ENCODE measurements at places on chromosomes 7 and 10.

GRCh38 chr7:130131964-130132875 lies 61.9 kb downstream of the KLHDC10 start:
- DNase-seq, result no peak

GRCh38 chr10:7922707-7923106 lies 104.4 kb downstream of the TAF3 start:
- DNase-seq, result no peak

- no peak for DNase-seq
These were observed 120.5 kb downstream of the GALNT11 start for GRCh38 chr7:152145853-152146466.

- no peak for DNase-seq
These were observed 243.6 kb upstream of the GRB10 start for GRCh38 chr7:51026341-51026740.

DNA sequence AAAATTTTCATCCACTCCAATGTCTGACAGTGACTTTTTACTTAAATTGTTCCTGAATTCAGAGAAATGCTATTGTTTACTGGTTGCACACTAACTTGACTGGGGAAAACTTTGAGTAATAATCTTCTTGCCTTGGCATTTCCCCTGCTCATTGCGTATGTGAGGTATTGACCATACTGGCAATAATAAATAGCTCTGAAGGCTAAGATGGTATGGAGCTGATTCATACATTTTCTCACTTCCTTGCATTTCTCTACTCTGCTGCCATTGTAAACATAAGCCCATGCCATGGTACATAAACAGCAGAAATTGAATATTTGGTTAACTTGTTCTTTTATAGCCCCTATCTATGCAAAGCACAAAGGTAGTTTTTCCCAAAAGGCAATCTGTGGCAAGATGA lies 290.0 kb downstream of the RNLS start:
- no peak for DNase-seq

DNA sequence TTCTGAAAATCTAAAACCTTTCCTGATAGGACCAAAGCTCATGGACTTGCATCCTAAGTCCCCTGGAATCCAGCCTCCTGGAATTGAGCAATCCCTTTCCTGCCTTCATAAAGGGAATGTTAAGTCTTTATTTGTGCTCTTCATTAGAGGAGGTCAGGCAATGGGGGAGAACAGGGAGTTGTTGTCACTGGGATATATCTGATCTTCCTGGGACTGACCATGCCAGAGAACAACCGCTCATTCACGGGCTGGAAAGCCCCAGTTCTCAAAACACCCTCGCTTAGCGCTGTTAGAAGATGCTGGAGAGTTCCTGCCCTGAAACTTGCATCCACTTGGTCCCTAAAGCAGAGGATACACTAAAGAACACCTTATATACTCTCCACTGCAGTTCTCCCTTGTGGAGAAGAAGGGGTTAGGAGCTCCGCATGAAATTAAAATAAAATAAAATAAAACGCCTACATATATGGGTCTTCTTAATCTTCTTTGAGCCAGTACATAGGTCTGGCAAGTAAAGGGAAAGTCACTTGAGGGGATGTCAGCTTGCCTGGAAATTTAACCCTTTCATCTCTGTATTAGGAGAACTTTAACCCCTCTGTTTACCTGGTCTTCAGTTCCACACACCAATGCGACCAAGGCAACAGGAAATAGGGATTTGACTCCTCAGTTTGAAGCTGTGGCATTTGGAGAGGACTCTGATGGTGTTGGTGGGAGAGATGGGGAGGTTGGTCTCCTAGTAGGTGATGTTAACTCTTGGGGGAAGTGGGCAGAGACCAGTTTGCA lies 1.2 kb downstream of the SORCS1 start:
- no peak for DNase-seq

DNA sequence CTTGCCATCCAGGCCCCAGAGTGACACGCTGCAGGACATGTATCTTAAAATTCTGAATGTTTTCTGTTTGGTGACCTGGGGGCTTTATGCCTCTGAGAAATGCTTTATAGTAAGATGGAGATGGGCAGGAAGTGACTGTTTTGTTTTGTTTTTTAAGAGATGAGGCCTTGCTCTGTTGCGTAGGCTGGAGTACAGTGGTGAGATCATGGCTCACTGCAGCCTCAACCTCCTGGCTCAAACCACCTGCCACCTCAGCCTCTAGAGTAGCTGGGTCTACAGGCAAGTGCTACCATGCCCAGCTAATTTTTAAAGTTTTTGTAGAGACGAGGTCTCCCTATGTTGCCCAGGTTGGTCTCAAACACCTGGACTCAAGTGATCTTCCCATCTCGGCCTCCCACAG lies 20.6 kb downstream of the ZNF777 start:
- DNase-seq, result no peak

DNA sequence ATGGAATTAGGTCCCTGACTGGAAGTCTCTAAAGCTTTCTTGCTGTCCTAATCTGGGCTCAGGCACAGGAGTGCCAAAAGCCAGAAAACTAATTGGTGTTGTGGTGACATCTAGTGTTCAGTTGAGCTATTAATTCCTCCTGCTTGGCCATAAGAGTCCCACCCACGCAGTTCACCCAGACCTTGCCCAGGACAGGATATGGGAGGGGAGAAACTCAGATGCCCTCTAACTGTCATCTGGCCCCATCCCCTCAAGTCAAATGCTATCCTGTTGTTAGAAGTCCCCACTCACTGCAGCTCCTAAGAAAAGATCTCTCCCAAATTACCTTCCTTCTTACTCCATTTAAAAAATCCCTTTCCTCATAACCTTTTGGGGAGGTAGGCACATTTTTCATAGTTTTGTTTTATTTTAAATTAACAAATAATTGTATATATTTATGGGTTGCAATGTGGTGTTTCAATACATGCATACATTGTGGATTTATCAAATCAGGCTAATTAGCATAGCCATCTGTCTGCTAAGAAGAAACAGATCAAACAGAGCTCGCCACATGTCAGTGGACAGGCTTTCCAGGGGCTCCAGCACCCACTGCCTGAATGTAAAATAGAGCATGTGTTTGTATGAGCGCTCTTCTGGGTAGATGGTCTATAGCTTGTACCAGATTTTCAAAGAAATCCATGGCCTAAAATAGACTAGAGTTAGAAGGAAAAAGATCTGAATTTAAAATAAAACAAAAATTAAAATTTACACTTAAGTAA lies 84.0 kb downstream of the GSAP start:
- DNase-seq, result peak; percentile 19

- no peak for DNase-seq
These were observed 119.9 kb downstream of the HECW1 start for GRCh38 chr7:43232366-43232765.

GRCh38 chr7:100016215-100016901 lies 962 bp downstream of the ZKSCAN1 start:
- no peak for DNase-seq

DNA sequence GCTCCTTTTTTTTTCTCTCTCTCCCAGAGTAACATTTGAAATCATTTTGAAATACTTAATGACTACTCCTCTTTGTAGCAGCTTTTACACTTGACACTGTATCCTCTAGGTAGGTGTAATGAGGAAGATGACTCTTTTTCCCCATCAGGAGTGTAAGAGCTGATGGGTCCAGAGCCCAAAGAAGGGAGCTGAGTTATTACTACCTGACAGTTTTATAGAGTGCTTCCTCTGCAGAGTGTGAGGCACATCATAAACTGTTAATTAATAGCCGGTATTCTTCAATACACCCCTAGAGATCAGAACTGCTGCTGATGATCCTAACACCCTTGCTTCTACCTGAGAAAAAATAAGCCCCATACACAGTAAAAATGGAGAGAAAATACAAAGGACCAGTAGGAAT lies 279.8 kb upstream of the SEMA3A start:
- DNase-seq, result no peak

DNA sequence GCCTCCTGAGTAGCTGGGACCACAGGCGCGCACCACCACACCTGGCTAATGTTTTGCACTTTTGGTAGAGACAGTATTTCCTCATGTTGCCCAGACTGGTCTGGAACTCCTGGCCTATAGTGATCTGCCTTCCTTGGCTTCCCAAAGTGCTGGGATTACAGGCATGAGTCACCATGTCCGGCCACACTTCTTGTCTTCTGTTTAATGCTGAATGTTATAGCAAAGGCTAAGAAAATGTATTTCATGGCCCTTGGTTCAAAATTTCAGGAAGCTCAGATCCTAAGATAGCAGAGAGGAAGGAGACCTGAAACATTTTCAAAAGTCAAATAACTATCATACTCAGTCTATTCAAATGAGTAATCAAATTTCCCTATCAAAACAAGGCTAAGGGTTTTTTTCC lies 229.6 kb downstream of the BAMBI start:
- DNase-seq, result no peak

- no peak for DNase-seq
These were observed 16.5 kb downstream of the ZNF365 start for GRCh38 chr10:62390497-62391176.

DNA sequence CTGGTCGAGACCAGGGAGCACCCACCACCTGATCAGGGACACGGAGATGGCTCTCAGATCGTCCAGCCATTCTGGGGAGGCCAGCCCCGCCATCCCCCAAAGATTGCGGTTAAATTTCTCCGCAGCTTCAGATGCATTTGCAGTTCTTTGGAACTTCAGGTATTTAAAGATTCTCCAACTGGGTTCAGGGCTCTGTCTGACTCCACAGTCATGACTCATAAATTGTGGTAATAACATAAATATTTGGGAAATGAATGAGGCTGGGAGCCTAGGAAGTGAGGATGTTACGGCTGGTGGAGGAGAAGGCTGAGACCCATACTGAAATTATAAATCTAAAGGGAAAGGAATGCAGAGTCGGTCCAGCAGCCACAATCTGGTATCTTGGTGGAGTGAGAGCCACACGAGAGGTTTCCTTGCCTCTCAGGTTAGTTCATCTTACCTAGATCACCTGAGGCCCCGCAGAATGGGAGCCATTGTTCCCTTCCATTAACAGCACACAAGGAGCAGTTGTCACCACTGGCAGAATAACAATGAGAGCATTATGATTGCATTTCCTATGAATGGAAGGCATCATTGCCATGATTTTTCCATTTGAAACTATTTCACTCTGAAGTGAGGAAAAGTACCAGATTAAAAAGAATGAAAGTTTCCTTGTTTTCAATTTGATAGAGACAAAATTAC lies 26.7 kb upstream of the DNAJB6 start:
- DNase-seq, result no peak

- no peak for DNase-seq
These were observed 80.0 kb downstream of the MLLT10 start for GRCh38 chr10:21614000-21614399.

DNA sequence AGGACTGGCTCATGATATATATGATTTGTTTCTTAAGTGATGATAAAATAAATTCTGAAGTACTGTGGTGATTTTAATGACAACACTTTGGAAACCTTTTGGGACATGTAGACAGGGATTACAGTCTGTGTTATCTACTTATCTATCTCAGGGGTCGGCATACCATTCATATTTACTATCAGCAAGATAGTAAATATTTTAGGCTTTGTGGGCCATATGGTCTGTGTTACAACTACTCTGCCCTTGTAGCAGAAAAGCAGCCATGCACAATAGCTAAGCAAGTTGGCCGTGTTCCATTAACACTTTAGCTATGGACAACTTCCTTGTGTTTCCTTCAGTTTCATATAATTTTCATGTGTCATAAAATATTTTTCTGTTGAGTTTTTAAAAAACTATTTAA lies 97.8 kb upstream of the PRPS1L1 start:
- DNase-seq, result no peak

DNA sequence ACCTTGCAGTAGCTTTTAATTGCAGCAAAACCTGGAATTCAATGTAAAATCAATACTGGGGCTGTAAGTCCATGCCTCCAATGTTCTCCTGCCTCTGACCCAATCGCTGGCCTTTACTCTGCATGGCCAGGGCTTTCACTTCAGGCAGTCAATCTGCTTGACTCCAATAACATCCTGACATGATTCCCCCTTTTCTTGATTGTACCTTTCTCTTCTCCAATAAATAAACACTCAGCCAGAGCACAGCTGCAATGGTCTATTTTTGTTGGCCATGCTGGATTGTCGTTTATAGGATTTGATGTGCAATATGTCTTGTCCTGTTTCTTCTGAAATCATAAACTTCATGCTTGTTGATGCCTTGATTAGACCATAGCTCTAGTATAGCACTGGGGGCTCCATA lies 97.8 kb upstream of the COL1A2 start:
- DNase-seq, result no peak

- DNase-seq, result no peak
These were observed 75.7 kb downstream of the IGF2BP3 start for GRCh38 chr7:23394488-23395171.

DNA sequence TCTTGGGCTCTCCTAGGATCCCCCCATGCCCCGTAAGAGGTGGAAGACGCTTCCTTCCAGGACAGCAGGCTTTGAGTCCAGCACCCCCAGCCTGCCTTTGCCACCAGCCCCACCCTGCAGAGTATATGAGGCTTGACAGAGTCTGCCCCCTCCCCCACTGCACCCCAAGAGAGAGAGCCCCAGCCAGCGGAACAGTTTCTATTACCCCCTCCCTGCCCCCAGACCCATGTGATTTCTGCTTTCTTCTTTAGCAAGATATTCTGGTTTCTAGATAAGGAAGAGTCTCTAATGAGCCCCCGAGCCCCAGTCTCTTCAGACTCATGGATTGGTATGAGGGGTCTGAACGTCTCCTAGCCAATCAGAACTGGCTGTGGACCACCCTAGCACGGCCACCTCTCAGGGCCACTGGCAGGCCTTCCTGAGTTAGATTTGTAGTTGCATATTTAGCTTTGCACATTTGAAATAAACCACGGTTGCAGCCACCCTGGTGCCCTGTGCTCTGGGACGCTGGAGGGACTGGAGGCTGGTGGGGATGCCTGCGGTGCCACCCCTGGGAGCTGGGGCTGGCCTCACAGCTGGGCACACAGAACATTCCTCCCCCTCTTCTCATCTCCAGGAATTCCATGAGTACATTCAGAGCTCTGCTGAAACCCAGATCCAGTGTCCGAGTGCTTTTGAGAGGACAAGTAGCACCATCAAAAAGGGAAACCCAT lies 3.0 kb upstream of the SH2B2 start:
- no peak for DNase-seq

DNA sequence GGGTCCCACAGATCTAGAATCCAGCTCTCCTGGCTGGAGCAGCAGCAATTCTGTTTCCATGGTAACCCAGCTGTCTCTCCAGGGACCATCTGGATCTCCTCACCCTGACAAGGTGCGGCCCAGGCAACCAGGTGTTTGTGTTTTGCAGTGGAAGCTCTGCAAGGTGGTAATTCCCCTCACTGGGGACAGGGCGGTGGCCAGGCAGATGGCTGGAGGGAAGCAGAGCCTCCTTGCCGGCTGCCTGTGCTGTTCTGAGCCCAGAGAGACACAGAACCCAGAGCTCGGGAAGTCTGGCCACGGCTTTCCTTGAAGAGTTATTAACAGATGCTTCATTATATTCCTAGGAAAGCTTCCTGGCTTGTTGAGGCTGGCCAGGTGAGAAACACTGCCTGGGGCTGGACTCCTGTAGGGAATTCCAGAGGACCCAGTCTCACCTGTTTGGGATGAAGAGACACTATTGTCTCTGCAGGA lies 118.2 kb upstream of the PPIF start:
- no peak for DNase-seq
